ENCODE measurements at places on chromosomes 6 and 20.
A peak's percentile ranks its signal among the peaks of the same experiment; 100 is the strongest.

DNA sequence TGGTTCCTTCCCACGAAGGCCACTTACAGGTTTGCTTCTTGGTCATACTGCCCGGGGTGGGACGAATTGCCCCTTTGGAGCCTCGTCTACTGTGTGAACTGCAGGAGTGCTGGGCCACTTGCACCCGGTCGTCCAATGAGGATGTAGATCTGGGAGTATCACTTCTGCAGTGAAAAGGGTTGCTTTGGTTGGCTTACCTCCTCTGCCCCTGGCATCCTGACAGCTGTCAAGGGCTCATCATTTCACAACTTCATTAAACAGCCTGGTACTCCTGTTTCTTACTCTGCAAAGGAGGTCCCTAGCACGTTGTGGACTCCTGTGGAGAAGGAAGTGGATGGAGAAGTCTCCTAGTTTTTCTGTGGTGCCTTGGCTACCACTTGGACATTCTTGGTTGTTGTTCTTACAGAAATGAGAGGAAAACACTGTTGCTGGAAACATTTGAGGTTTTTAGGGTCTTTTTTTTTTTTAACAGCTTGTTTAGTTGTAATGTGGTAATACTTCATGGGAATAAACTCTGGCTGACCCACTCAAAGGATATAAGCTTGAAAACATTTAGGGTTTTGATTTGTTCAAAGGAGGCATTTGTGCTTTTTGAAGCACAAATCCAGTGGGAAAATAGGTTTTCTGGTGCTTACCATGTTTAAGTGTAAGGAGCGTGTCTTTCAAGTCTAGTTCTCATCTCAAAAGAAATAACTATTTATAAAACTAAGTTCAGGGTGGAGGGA, 60.7 kb downstream of the AKAP12 start:
- DNase-seq, result no peak

DNA sequence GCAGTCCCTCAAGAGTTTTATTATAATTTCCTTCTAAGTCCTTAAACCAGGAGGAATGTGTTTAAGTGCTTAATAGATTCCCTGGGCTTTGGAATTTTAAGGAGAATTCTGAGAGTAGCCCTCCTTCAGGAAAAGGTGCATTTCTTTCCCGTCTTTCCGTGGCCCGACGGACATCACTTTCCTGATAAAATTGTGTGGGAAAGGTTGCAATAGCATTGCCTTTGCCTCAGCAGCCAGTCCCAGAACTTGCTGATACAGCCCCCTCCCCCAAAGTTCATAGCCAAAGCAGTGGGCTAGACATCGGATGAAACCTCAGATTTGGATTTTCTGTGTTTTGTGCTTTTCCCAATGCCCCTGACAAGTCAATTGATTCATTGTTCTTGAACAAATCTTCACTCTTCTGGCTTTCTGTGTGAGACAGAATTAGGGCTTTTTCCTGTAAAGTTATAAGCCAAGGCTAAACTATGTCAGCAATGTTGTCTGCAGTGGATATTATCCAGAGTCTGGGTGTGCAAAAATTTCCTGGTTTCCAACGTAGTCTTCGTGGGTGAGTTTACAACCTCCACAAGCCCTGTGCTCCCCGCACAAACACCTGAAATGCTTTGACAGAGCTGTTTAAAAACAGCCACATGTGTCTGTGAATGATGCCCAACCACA, 1.1 kb upstream of the SMOC2 start:
- no peak for DNase-seq

- no peak for DNase-seq
Measured at GRCh38 chr6:160756871-160757270, 54.8 kb downstream of the PLG start.

GRCh38 chr6:108294297-108294726, 542 bp upstream of the AFG1L start:
- no peak for DNase-seq

DNA sequence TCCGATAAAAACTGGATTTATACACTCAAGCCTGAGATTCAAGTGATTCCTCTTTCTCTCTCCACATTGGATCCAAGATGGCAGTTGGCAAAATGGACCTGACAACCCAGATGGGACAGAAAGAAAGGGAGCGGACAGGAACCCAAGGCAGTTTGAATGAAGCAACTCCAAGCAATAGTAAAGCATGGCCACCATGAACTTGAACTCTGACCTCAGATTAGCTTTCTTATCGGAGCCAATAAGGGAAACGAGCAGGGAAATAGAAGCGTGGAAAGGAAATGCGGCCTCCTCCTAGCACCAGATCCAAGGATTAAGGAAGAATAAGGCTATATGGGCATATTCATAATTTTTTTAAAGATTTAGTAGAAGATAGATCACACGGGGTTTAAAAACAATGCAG, 213.4 kb upstream of the RIN2 start:
- DNase-seq, result no peak

- DNase-seq, result no peak
Measured at GRCh38 chr20:52895235-52895634, 76.9 kb upstream of the TSHZ2 start.

DNA sequence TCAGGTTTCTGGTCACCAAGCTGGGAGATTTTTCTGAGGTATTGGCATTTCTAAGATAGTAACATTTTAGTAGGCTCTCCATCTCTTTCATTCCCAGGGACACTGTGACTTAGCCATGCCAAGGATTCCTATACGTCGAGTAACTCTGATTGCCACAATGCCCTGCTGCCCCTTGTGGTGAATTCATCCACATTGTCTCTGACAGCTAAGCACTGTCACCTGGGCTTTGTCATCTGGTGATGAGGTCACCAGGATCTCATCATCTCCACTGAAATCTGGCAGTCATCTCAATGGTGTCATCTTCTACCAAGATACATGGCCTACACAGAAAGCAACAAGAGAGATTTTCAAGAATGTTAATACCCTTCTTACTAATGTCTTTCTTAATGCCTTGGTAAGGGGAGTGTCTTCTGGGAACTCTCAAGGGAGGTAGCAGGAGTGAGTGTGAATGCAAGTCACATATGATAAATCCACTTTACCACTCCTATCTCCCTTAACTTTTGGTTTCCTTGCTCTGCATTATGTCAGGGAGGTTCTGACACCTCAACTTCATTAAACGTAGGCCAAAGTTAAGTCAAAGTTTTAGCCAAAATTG, 246.7 kb downstream of the CD109 start:
- no peak for DNase-seq

GRCh38 chr20:58293453-58293852, 16.1 kb upstream of the RAB22A start:
- DNase-seq, result peak; percentile 24

GRCh38 chr6:44001318-44002066, 125.8 kb downstream of the MRPL14 start:
- DNase-seq, result peak; percentile 74

GRCh38 chr6:15264902-15265761, 19.3 kb downstream of the JARID2 start:
- no peak for DNase-seq

- DNase-seq, result no peak
Measured at GRCh38 chr20:34024723-34025351, 31.1 kb downstream of the RALY start.

DNA sequence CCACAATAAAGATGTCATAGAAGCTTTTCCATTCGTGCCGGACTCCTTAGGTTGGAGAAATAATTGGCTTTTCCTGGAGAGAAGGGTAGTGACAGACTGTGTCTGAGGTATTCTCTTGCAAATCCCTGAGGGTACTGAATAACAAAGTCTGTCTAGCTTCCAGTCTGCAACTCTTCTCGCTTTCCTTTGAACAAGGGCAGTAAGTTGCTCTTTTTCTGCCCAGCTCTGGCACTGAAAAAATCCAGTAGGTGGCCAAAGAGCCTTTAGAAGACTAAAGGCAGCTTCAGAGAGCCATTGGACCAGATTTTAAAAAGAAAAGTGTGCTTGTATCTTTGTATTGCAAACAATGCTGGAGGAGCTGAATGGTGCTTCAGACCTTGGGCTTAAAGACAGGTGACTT, 20.7 kb upstream of the RREB1 start:
- no peak for DNase-seq

DNA sequence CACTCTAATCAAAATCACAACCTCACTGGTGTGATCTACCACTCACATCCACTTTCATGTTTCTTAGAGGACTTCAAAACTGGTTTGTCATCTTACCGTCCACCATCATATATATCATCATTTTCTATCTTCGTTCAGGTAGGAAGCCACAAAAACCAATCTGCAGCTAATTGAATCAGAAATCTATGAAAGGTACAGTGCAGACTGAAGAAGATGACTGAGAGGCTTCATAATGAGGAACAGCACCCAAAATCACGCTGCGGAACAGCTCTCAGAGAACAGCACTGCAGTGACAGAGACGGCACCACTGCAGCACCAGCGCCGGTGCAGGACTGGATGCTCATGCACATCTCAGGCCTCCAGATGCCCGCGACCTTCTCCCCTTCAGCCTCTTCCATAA, 13.0 kb downstream of the GMDS start:
- no peak for DNase-seq

- no peak for DNase-seq
Measured at GRCh38 chr6:53543359-53544216, 1.3 kb downstream of the GCLC start.

DNA sequence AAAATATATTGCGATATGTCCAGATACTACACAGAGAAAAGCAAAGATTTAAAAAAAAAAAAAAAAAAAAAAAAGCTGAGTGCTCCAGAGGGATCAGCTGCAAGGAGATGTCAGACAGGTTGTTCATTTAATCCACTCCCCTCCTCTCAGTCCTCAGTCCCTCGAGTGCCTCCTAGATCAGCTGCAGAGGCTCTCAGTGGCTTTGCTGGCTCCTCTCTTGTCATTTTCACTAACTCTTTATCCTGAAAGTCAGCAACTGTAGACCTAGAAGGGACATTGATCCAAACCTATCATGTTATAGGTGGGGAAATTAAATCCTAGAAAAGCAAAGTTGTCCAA, 61.6 kb downstream of the KIAA0319 start:
- DNase-seq, result peak; percentile 42

DNA sequence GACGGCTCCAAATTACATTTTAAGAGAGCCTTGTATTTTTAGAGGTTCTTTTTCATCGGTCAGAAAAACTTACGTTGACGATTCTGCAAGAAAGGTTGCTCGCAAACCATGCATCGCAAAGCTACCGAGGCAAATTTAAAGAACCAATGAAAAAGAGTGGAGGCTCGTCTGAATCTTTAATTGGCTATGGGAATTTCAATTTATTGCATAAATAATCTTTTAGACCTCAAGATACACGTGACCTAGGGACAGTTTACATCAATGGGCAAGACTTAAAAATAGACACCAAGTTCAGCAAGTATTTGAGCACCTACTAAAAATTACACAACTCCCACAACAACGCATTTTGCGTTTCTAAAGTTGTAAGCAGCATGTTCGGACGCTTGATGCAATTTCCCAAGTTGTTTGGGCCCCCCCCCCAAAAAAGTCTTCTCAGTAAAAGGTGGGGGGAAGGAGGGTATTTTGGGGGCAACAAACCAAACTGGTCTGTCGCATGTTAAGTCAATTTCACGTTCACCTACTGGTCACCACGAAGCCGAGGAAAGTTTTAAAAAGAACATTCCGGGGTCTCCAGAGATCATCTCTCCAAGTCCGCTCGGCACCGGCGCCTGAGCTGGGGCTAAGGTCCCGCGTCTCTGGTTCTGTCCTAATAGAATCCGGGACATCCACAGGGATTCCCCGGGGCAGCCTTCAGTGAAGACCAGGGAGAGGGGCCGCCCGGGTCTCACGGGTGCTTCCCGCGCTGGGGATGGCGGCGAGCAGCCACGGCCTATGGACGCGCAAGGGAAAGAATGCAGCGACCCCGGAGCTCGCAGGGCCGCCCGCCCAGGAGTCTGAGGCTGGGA, 851 bp downstream of the SNX5 start:
- no peak for DNase-seq

GRCh38 chr6:62013719-62014118, 272.3 kb downstream of the KHDRBS2 start:
- DNase-seq, result no peak

GRCh38 chr6:145845557-145845956, 31.0 kb upstream of the FBXO30 start:
- no peak for DNase-seq

DNA sequence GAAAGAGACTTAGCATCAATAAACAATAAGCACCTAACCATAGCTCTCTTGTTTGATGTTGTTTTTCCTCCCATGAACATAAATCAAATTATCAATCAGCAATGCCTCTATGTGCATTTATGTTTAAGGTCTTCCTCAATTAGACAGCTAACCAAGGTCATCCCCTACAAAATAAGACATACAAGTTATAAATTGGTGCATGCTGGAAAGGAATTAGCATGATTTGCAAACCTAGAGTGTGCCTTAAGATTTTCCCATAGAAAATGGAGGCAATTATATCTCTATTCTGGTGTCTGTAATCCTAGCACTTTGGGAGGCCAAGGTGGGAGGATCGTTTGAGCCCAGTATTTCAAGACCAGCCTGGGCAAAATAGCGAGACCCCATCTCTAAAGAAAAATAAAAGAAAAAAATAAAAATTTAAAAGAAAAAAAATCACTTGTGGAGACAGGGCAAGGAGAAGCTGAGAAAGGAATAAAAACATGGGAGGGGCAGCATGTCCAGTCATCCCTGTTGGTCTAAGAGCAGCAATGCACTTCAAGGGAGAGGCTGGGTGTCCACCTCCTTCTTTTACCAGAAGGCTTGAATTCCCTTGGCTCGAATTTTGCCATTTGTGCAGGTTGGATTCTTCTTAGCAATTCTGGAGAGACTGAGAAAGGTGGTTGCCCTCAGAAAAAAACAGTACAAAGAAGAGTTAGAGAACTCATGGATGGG, 9.3 kb upstream of the SLPI start:
- DNase-seq, result no peak

GRCh38 chr6:125948455-125948854, 8.1 kb upstream of the HINT3 start:
- no peak for DNase-seq

GRCh38 chr6:154504865-154505449, 5.5 kb downstream of the CNKSR3 start:
- no peak for DNase-seq

DNA sequence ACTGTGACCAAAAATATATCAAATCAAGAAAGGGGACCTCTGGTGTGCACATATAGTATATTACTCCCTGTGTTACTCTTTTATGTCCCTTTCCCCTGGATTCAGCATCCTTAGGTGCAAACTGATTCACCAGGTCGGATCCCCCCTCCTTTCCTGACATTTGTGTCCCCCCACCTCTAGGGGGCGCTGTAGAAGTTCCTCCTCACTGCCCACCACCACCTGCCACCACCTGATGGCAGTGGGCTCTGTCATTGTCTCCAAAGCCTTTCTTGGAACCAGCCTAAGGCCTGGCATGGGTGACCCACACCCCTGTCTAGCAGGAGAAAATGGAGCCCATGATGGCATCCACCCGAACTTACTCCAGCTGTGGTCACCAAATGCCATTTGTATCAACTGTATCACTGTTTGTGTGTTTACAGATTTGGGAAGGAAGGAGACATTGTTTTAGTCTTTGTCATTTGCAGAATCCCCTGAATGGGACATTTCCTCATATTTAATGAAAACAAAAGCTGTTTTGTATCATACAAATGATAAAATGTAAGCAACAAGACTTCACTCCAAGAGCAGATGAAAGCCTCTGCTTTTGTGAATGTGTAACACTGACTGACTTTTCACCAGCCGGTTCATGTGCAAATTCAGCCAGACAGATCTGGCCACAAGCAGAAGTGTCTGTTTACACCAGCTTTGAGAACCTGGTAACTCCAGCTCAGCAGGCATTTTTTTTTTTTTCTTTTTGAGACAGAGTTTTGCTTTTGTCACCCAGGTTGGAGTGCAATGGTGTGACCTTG, 66.2 kb downstream of the ARMC2 start:
- peak; percentile 33 for DNase-seq

All from NCI-H1436 (cell line).